Stimulated activated CD4-positive, alpha-beta T cell treated with anti-CD3 and anti-CD28 coated beads, Interleukin-2, amount 100 ng/mL, for 4 hours (primary cell): ENCODE measurements at places on chromosomes 1 and 21.

GRCh38 chr1:20250340-20250989 is 40.2 kb upstream of the VWA5B1 start:
- no peak for DNase-seq

DNA sequence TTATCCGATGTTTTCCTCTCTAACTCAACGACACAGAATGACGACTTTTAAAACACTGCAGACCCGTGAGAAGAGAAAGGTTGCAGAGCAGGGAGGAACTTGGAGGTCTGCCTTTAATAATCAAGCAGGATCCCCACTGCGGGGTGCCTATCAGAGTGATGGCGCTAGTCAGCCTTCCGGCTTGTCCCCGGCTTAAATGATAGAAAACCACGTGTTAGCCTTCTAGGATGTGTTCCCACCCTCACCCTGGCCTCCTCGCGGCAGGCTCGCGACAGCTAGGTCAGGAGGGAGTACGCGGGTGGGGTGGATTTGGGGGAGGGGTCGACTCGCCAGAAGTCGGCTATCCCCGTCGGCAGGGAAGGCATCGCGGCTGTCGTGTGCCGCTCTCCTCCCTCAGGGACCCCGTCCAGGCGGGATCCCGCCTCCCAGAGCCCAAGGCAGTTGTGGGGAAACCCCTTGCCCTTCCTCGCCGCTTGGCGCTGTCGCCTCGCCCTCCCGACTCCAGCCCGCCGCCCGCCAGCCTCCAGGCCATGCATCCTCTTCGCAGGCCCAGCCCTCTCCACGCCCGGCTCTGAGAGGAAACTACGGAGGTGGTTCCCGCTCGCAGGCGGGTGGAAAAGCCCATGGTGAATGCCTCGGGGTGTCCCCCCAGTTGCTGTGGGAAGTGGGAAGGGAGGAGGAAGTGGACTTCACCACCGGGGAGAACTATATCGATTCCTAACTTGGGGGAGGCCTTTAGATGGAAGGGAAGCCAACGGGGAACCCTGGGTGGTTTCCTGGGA is 1.1 kb upstream of the SMG7 start:
- peak; percentile 60 for DNase-seq

DNA sequence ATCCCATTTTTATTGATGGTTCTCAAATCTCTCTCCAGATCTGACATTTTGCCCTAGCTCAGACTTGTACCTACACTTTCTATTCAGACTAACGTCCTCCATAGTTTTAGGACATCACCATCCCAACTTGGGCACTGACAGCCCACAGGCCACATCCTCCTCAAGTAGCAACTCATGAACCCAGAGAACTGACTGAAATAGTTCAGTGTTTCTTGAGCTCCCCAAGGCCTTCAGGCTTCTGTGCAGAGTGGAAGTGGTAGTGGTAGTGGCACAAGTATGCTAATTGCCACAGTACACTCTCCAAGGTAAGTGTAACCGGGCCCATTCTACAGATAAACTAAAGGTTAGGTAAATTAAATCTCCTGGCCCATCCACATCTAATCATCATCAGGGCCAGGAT is 112.6 kb downstream of the SLC45A1 start:
- DNase-seq = no peak

DNA sequence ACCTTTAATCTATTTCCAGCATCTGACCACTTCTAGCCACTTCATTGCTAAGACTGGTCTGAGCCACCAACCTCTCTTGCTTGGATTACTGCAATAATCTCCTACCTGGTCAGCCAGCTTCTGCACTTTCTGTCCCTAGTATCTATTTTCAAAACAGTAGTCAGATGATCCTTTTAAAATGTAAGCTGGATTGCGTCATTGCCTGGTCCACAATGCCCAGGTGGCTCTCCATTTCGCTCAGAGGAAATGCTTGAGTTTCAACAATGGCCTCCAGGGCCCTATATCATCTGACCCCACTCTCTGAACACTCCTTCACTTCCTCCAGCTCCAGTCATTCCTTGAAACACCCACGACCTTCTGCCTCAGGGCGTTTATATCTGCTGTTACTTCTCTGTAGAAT is 2.3 kb downstream of the FYB2 start:
- DNase-seq = no peak

- peak; percentile 48 for DNase-seq
These were observed 416 bp upstream of the TNFRSF14 start for GRCh38 chr1:2555634-2556276.

DNA sequence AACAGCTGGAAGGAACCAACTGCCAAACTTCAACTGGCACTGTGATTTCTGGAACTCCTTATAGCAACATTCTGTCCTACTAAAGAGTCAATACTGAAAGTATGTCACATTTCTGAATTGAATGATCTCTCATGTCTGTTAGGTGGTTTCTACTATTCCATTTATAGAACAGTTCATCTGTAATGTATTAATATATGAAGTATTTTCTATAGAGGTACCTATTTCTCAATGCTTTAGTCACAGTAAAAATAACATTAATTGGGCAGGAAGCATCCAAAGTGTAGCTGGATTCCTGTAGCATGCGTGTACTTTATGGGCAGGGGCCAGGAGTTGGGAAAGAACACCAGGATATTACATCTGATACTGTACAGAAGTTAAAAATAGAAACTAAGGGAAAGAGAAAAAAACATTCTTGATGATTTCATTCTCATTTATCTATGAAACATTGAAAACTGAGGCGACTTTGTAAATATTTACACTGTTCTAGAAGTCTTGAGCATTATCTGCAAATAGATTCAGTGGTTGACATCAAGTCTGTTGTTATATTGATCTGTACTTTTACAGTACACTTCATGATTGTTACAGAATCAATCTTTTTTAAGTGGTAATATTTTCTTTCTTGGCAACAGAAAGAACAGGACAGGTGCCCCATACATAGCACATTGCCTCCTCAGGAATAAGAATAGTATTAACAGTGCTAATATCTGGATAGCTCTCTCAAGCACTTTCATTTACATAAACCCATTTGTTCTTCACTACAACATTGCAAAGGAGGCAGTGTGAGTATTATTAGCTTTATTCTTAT is 6.2 kb upstream of the ZNF281 start:
- DNase-seq = no peak

GRCh38 chr1:42824481-42825035 is 7.4 kb upstream of the SVBP start:
- DNase-seq = no peak

DNA sequence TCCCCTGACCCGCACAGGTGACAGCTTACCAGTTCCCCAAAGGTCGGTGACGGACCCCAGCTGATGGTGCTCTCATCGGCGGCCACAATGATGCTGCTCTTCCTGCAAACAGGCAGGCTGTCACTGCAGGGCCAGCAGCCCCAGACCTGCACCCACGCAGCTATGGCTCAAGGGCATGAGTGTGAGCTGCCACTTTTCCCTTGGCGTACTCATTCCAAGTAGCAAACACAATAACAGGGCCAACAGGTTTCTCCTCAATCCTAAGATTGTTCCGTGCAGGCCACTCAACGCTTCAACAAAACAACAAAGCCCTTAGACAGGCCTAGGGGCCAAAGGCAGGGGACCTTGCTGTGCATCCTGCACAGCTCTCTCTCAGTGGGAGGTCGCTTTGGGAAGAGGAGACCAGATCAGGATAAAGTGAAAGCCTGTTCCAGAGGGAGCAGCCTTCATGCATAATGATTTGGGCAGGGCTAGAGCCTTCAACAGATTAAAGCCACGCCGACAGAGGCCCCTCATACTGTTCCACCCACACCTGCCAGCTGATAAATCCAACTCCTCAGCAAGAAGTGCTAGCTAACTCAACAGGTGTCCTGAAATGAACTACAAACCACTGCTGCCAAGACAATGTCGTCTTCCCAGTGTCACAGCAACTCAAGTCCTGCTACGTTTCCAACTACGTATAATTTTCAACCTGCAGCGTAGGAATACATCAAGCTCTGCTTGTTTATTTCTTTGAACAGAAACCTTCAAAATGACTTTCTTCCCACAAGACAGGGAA is 27.2 kb downstream of the RCC2 start:
- DNase-seq = no peak

- no peak for DNase-seq
These were observed 2.8 kb upstream of the SEC22B start for GRCh38 chr1:120178799-120179756.

GRCh38 chr1:8905582-8906191 is 27.2 kb upstream of the ENO1 start:
- DNase-seq = no peak

GRCh38 chr21:25997788-25998611 is 172.6 kb downstream of the APP start:
- no peak for DNase-seq
